ENCODE measurements at places on chromosomes 12 and 14.

DNA sequence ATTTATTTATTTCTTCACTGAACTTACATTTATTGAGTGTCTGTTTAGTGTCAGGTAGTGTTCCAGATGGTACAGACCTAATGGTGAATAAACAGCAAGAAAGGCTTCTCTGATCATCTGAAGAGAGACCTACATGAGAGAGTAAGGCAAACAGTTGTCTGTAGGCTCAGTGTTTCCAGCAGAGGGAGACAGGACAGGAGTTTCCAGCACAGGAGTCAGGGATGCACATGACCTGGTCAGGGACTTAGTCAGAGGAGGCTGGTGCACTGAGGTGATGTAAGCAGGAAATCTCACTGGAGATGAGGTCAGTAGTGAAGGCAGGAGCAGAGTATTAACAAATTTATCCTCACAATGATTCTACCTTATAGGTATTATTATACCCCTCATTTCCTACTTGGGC is 233.2 kb downstream of the MDGA2 start:
- no peak for DNase-seq

GRCh38 chr14:64191756-64192155 is 102.4 kb downstream of the ESR2 start:
- no peak for DNase-seq

GRCh38 chr12:94092516-94093241 is 55.7 kb upstream of the PLXNC1 start:
- DNase-seq: no peak

DNA sequence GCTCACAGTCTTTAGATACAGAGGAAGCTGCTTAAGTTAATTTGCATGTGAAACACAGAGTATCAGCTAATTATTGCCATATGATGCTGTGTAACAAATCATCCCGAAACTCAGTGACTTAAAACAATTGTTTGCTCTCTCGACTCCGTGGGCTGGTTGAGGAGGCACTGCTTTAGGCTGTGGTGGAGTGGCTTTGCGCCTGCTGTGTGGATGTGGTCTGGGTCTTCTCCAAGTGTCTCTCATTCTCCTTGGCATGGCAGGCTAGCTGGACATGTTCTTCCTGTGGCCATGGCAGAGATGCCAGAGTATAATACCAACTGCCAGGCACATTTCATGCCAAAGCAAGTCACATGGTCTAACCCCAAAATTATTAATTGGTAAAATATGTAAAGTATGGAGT is 40.9 kb downstream of the PELI2 start:
- DNase-seq: no peak

GRCh38 chr14:59015482-59015881 is 173.0 kb upstream of the DAAM1 start:
- DNase-seq: no peak
